NCI-H524 treated with DMSO at 0.1 percent for 48 hours (cell line): ENCODE measurements at places on chromosomes 13 and 19.

- no peak for DNase-seq
Observed at GRCh38 chr19:16649734-16650133, 10.2 kb downstream of the SMIM7 start.

DNA sequence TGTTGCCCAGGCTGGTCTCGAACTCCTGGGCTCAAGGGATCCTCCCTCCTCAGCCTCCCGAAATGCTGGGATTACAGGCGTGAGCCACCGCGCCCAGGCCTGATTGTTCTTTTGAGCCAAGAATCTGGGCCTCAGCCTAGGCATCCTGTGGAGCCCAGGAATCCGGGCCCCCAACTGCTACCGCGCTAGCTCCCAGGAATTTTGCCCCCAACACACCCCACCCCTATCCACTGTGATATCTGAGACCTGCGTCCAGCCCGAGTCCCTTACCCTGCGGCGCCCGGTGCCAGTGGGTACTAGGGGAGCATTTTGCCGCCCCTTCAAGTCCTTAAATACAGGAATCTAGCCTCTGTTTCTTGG lies 838 bp upstream of the MYADM start:
- no peak for DNase-seq

GRCh38 chr19:20243629-20244028 lies 76.6 kb downstream of the ZNF486 start:
- no peak for DNase-seq

DNA sequence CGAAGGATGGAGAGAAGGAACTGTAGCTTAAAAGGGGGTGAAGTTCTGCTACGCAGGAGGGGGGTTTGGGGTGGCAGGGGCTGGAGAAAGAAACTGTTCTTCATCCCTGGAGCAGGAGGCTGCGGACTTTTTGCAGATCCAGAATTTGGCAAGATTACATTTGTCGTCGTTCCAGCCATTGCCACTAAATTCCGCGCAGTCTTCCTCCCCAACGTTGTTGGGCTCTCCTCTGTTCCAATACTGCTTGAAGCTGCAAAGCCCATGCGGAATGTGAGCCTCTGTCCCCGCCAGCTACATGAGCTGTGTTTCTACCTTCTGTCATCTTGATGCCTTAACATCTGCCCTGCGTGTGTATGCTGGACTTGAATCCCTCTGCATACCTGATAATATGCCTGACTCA lies 4.3 kb downstream of the CD209 start:
- peak; percentile 70 for DNase-seq

GRCh38 chr13:72201726-72202125 lies 334.7 kb upstream of the DACH1 start:
- DNase-seq = no peak

DNA sequence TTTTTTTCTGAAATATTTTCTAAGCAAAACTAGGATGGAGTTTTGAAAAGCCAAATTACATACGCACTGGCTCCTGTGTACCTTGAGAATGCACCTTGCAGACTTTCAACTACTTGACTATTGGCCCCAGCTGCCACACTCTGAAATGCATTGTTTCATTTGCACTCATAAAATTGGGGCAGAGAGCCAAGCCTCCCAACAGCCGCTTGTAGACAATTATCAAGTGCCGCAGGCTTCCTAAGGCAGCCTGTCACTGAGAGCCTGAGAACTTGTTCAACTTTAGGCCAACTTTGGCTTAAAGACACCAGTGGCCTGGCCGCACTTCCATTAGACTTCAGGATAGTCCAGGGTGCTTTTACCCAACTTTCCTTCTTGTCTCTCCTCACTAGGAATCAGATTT lies 115.7 kb upstream of the STARD13 start:
- no peak for DNase-seq

- no peak for DNase-seq
Observed at GRCh38 chr19:46090444-46090843, 34.0 kb downstream of the IGFL3 start.

DNA sequence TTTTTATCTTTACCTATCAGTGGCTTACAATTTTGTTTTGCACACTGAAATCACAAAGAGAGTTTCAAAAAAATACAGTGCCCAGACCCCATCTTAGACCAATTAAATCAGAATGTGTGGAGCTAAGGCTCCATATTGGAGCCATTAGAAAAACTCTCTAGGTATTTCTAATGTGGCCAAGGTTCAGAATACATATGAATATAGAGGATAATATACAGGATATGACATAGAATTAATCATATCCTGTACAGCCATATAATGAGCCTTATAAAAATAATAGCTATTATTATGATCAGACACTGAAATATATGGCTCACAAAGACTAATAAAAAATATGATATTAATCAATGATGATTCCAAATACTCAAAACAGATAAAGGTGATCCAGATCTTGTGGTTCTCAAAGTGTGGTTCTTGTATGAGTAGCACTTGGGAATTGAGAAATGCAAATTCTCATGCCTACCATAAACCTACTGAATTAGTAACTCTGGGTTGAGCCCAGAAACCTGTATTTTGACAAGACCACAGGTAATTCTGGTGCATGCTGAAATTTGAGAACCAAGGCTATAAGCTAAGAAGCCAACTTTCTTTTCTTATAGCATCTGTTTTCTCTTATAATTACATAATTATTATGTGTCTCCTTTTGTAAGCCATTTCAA lies 408.0 kb downstream of the DIAPH3 start:
- DNase-seq = no peak

DNA sequence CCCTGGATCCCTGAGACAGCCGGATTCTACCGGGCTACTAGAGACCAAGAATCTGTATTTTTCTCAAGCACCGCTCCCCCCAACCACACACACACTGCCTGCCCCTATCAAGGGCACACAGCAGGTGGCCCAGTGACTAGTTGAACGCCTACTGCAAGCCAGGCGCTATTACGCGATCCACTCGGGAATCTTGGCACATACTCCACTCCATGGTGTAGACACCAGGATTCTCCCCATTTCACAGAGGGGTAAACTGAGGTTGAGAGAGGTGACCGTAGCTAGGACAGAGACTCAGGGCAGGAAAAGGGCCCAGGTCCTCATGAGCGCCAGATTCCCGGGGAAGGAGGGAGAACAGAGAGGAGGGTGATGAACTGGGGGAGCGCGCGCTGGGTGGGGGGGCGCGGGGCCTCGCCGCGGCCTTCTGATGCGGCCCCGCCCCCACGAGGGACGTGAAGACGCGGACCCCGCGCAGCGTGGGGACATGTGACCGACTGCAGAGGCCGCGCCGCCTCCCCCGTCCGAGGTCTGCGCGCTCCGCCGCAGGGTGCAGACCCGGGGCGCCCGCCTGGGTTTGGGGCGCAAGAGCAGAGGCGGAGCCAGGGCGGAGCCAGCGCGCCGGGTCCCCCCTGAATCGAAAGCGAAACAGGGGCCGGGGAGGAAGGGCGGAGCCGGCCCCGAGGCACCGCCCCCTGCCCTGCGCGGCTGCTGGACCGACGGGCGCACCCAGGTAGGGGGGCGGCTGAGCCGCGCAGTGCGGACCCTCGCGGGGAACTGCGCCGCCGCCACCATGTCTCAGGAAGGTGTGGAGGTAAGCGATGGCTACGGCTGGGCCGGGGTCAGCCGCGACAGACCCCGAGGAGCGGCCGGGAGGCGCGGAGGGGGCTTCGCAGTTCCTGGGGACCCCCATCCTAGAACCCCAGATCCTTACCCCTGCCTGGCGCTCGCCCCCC lies at the start of gene SHFL:
TSS of gene SHFL (plus strand) at position 677 of the 950 bp plus-strand sequence. CDS start at position 788, 111 bp downstream.
- DNase-seq = no peak

DNA sequence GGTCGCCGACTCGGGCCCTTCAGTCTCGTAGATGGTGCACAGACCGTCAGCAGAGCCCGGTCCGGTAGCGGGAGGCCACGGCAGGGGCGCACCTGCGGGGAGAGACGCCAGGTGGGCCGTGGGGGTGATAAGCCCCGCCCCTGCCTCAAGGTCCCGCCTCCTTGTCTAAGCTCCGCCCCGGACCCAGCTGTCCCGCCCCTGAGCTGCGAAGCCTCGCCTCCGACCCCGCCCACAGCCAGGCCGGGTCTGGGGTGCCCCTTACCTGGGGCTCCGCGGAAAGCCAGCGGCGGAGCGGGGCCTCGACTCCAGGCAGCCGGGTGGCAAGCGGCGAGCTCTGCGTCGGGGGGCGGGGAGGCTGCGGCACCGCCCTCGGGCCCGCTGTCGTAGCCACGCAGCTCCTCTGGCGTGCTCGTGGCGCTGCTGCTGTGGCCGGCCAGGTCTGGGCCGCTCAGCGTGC lies 4.7 kb downstream of the PRR36 start:
- DNase-seq = no peak

GRCh38 chr13:113802090-113802531 lies 43.1 kb downstream of the TMEM255B start:
- DNase-seq = no peak

GRCh38 chr13:99371956-99372355 lies 64.8 kb upstream of the GPR183 start:
- no peak for DNase-seq

DNA sequence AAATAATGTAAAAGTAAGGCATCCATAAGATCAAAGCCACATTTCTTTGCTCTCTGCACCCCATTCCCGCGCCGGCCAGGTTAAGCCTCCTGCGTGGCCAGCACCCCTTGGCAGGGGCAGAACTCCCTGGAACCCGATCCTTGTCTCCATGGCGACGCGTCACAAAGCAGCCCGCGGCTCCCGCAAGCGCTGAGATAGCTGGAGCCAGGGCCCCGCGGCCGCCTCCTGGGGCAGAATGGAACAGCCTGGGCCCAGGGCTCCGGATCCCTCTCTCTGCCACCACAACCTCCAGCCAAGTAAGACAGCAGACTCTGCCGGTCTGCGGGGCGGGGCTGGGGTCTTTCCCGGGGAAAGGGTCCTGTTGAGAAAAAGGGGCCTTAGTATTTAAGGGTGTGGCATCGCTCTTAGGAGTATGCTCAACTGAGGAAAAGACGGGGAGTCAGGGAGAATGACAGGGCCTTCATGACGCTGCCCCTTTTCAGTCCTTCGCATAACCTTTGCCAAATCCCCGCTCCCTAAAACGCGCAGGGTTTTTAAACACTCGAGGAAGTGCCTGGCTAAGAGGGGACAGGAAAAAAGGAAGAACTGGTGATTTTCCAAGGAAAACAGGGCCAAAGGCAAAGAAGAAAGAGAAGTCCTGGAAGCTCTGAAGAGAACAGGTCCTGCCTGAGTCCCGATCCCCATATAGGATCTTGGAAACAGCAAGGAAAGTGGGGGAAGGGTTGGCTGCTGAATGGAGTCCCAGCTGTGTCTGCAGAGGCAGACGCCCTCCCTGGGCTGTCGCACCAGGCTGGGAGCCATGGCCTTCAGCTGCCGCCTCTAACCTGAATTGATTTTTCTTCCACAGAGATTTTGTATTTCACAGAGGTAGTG lies at the start of gene TEX26:
TSS of gene TEX26 (plus strand) at position 176 of the 873 bp plus-strand sequence. CDS start at position 236, 60 bp downstream.
- DNase-seq = no peak

DNA sequence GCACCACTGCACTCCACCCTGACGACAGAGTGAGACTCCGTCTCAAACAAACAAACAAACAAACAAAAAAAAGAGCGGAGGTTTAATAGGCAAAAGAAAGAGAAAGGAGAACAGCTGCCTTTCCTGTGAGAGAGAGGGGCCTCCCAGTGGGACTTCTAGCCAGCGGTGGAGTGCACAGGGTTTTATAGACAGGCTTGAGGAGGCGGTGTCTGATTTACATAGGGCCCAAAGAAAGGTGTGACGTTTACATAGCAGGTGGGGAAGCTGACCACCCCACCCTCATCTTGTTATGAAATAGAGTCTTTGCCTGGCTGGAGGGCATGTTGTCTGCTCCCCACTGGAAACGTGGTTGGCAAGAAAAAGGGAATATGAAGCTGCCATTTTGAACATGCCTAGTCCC lies 106.0 kb upstream of the CSNK1A1L start:
- DNase-seq = no peak

DNA sequence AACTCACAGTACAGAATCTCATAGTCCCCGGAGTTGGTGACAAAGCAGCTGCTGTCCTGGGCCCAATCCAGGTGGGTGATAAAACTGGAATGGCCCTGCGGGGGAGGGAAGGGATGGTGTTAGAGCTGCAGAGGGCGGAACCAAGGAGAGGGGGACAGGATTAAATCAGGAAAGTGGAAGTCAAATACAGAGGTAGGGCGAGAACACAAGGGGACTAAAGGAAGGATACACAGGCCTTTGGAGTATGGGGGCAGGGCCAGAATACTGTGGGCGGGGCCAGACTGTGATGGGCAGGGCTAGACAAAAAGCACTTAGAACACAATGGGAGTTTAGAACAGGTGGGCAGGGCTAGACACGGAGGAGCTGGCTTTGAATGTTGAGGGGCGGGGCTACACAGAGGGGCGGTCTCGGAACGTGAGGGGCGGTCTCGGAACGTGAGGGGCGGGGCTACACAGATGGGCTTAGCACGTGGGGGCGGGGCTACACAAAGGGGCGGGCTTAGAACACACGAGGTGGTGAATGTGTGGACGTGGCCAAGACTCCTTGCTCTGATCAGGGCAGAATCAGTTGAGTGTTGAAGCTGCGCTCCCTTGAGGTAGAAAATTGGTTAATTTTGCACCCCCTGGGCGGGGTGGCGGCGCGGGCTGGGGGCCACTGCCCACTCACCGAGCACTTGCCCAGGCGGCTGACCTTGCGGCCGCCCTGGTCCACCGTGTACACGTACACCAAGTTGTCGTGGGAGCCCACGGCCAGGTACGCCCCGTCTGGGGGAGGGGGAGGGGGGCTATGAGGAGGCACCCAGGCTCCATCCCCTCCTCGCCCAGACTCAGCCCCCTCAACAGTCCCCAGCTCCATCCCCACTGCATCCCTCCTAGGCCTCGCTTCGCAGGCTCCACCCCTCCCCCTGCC lies 14.0 kb upstream of the GPR4 start:
- DNase-seq = no peak

- no peak for DNase-seq
Observed at GRCh38 chr13:99403458-99403971, 96.3 kb upstream of the GPR183 start.

DNA sequence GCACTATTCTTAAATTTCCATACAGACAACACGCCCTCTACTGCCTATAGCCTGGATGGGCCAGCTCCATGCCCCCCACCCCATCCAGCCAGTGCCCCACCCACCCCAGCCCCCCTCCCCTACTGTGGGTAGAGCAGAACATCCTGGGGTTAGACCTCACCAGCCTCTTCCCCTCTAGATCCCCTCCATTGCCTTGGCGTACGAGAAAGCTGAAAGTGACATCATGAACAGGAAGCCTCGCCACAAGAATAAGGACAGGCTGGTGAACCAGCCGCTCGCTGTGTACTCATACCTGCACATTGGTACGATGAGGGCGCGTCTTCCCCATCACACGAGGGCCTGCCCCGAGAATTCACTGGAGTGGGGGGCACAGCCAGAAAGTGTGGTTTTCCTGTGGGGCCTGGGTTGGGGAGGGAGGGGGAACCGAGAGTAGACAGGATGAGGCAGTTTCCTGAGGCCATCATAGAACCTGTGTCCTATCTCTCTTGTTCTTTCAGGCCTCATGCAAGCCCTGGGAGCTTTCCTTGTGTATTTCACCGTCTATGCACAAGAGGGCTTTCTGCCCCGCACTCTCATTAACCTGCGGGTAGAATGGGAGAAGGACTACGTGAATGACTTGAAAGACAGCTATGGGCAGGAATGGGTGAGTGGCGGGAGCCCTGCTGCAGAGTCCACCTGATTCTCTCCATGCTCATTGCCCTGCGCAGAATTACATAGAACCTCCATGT lies 29.1 kb downstream of the ATP12A start:
- DNase-seq = no peak

- no peak for DNase-seq
Observed at GRCh38 chr13:81682081-81682630, 1341.2 kb upstream of the SPRY2 start.
